ENCODE measurements at places on chromosomes 1 and 21. TPM values are rescaled to one million over a fixed set of nuclear protein-coding genes. Genes with fewer than 3 reads are reported as not detected.

- peak; percentile 21 for DNase-seq
Observed at GRCh38 chr1:85707267-85707989, 805 bp downstream of the ZNHIT6 start.

DNA sequence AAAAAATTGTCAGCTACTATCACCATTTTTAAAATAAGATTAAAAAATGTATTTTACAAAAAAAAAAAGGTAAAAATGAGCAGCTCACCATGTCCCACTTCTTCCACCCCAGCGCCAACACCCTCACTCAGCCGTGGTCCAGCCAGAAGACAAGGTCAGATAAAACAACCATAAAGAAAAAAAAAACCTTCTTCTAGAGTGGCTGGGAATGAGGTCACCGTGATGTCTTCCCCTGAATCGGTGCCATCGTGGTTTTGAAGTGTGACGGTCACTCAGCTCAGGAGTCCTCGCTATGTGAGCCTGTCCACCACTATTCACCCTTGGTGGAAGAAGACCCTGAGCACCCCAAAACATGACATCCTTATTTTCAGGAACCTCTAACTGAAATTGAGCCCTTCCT, 38.1 kb downstream of the B3GALT5 start:
- no peak for DNase-seq

DNA sequence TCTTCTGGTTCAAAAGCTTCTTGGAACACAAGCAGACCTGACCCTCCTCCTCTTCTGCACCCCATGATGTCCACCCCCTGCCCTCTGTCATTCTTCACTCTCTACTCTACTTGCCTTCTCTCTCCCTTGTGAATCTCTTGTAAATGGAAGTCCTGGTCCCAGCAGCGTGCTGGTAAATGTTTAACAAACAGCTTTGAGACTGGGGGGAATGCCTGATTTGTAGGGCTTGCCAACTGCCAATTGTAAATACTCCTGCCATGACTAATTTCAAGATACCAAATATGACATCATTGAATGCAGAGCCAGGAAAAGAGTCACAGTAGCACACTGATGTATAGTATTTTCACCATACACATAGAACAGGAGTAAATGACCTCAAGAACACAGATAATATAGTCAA, 40.9 kb upstream of the LRRN2 start:
- peak; percentile 84 for DNase-seq

DNA sequence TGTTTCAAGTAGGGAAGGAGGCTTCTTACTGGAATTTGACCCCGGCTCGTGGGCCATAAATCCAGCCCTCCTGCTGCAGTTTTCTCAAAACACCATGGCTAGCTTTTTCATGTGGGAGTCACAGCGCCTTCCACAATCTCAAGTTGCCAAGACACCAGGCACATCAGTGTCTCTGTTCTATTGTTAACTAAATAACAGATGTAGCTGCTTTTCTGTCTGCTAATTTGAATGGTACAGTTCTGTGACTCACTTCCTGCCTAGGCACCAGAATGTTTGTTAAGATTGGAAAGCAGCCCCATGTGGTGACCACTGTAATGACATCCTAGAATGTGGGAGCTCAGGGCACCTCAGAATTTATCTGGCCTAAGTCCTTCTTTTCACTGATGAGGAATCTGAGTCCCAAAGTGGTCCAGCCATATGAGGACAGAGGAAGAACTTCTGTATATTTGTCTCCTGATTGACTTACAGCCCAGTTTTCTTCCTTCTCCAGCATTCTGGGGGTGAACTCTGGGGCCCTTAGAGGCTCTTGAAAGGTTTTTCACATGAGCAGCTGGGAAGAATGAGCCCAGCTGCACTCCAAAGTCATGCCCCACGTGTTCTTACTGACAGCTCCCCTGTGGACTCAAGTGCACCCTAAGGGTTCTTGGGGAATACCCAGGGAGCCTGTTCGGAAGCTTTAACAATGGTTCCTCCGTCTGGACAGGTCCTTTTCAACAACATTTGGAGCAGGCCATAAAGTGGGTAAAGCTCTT, 27.5 kb downstream of the TRIM45 start:
- peak; percentile 87 for DNase-seq

- peak; percentile 70 for DNase-seq
Observed at GRCh38 chr1:58515794-58516401, 30.6 kb downstream of the OMA1 start.

GRCh38 chr1:116690849-116691406, 23.4 kb upstream of the IGSF3 start:
- DNase-seq: no peak

DNA sequence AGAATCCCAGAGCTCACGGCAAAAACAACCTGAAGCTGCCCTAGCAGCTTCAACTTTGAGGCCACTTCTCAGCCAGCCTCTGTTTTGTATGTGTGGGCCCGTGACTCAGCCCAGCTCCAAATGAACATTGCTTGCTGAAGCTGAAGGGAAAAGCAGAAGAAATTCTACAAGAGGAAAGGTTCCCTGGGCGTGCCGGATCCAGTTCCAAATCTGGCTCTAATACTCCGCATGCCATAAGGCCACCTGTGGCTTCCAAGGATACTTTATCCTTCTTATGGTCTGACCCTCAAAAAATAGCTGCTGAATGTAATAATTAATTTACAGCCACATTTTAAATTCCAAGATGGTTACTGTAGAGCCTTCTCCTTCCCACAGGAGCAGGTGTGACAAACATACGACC, 24.3 kb downstream of the TSPAN2 start:
- DNase-seq: no peak

DNA sequence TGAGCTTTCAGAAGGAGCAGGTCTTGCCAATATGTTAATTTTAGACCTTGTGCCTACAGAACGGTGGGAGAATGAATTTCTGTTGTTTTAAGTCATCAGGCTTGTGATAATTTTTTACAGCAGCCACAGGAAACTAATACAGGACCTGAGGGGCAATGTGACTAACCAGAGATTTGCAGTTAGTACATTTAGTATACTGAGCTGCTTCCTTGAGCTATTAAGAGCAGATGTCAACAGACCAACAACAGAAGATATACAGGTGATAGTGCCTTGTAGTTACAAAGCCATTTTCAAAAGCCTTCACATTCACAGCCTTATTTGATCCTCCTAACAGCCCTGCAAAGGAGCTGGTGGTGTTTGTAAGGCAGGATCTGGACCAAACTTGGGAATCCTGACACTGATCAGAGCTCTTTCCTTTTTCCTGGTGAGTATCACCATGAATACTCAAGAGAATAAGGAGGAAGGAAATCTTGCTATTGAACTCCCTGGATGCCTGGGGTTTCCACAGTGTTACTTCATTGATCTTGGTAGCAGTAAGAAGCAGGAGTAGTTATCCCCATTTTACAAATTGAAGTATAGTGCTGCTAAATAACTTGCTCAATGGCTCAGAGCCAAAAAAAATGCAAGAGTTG, 4.7 kb upstream of the SLAMF1 start:
- no peak for DNase-seq

Gene EFCAB14
- 32.4 TPM for total RNA-seq
